ENCODE measurements at places on chromosomes 7 and 10.

GRCh38 chr7:101134399-101134980 lies 7.6 kb downstream of the SERPINE1 start:
- no peak for DNase-seq

GRCh38 chr7:43768201-43768886 lies 9.9 kb downstream of the BLVRA start:
- DNase-seq: no peak

- no peak for DNase-seq
Measured at GRCh38 chr10:126210051-126210651, 178.1 kb downstream of the ADAM12 start.

DNA sequence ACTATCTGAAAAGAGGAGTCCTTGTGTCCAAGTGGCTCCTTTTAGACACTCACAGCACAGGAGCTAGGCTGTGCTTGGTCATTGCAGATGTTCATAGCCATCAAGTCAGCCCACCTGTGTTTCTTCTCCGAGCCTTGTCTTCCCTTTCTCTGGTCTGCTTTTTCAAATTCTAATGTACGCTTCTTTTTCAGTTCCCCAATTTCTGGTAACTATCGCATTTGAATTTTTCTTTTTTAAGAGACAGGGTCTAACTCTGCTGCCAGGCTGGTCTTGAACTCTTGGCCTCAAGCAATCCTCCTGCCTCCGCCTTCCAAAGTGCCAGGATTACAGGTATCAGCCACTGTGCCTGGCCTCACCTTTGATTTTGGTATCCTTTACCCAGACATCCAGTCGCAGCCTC lies 18.9 kb downstream of the APBB1IP start:
- no peak for DNase-seq

GRCh38 chr10:67602268-67602950 lies 93.6 kb downstream of the CTNNA3 start:
- no peak for DNase-seq

GRCh38 chr10:91033324-91033950 lies 112.5 kb upstream of the ANKRD1 start:
- no peak for DNase-seq

GRCh38 chr7:96977445-96977844 lies 27.9 kb upstream of the DLX6 start:
- no peak for DNase-seq

- DNase-seq: no peak
Measured at GRCh38 chr7:29434380-29434768, 129.3 kb upstream of the PRR15 start.

GRCh38 chr10:12690525-12691126 lies 310.9 kb downstream of the CCDC3 start:
- no peak for DNase-seq

DNA sequence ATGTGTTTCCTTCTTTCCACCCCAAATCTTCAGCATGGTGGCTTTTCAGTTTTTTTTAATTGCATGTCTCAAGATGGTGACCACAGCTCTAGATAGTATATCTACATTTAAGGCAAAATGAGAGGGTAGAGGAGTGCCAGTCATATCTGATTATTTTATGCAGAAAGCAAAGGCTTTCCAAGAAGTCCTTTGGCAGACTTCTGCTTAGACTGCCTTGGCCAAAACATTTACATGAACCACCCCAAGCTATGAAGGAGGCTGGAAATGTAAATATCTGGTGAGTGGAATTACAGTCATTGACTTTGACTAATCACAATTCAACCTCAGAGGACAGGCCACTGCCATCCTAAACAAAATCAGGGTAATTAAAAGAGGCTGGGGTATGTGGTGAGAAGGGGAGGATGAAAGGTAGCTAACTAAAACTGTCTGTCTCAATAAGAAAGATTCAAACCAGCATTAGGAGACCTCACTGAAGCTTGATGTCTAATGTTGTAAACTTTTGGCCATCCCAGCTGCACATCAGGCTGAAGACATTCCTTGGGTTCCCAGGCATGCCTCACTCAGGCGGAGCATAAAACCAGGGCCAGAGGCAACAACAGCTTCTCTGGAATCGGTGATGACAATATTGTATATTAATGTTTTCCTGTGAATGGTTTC lies 53.4 kb downstream of the PPP1R3C start:
- no peak for DNase-seq

Measured in Ammon's horn (tissue), 1 donor.